ENCODE measurements at places on chromosomes 6 and 20. TPM values are rescaled to one million over a fixed set of nuclear protein-coding genes. Genes with fewer than 3 reads are reported as not detected.

DNA sequence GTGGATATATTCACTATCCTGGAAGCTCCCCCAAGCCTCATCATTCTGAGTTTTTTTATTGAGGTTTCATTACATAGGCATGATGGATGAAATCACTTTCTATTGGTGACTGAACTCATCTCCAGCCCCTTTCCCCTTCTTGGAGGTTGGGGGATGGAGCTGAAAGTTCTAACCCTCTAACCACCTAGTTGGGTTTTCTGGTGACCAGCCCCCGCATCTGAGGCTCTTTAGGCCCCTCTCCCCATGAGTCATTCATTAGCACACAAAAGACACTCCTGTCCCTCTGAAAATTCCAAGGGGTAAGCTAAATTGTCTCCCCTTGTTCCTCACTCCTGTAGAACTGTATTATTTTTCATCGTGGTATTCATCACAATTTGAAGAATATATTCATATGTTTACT lies 33.3 kb downstream of the GFRA4 start:
- DNase-seq = no peak

Gene WFDC10B
- not detected for total RNA-seq

GRCh38 chr6:7818257-7819214 lies 92.1 kb downstream of the TXNDC5 start:
- no peak for DNase-seq

DNA sequence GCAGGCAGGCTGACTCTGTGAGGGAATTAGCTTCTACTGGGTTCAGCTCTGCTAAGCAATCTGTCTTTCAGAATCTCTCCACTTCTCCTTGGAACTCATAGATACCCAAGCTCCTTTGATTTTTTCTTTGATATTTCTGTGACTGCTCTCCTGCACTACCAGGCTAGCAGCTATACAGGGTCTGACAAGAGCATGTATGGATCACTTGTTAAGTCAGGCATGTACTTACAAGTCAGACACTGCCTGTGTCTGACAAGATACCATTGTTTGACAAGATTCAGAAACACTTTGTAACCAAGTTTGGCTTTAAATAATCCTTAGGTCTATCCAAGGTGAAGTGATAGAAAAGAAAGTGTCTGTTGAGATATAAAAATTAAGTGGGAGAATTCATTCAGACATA lies 79.5 kb downstream of the SESN1 start:
- DNase-seq = no peak

- no peak for DNase-seq
Measured at GRCh38 chr20:2984956-2985661, 58.3 kb upstream of the GNRH2 start.

DNA sequence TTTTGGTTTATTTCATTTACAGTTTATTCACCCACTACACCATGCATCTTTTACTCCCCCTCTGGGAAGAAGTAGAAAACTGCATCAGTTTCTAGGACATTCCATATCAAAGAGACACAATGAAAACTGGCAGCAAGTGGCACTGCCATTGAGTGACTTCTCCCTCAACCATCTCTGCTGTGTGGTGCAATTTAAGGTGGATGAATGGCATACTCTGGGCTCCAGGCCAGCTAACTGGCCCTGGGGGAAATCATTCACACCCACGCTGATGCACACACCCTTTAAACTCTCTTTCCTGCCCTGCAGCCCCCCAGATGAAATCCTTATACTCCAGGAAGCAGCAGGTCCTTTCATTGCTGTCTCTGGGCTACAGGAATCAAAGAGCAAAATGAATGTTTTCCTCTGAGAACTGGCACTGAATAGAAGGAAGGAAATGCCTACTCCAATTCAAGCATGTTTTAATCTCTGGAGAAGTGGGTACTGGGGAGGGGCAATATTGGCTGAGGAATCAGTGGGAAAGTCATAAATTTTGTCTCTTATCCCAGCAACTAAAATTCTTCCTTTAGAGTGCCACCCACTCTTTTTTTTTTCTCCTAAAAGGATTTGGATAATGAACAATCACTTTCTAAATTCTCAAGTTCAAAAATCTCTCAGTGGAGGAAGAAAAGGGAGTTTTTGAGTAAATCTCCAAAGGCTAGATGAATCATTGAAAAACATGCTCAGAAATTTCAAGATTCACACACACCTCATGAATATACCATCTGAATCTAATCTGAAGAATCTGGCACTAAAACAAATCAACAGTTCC lies 16.9 kb upstream of the RFPL4B start:
- DNase-seq = no peak

Gene TAGAP
- total RNA-seq = 0.58 TPM
